ENCODE measurements at places on chromosomes 3 and 15.
A peak's percentile ranks its signal among the peaks of the same experiment; 100 is the strongest.

DNA sequence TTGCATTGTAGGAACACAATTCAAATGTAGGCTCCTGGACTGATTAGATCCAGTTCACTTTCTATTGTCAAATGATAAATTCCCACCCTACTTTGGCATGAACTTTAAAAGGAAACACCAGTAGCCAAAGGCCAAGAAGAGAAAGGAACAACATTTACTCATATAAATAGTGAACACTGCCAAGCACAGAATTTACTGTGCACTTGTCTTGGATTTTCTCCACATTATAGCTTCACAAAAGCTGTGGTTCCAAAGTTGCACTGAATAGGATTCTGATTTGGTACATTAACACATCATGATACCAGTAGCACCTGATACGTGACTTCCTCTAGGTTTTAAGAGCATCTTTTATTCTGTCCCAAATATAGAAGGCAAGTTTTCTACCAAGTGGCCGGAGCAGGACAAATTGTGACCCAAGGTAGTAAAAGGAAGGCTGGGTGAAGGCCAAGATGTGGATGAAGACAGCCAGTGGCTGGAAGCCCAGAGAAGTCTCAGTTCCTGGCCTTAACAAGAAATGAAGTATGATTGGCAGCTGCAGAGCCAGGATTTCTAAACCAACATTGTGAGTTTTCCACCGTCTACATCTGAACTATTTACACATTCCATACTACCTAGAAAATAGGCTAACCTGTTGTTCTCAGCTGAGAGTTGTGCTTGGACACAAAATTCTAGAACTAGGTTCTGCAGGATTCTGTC is 206.7 kb downstream of the THRB start:
- DNase-seq = no peak

DNA sequence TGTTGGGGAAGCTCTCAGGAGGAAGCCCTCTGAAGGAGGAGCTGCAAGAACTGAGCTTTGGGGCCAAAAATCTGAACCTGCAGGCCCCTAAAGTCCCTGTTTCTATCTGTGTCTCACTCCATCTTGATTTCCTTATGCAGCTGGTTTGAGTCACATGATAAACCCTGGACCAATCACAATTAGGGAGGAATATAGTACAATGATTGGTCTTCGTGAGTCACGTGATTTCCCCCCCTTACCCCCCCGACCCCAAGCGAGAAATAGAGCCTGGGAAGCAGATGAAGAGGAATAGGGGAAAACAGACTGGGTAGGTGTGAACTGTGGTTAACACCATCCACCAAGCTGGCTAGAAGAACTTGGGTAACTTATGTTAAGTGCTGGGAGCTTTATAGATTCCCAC is 12.9 kb downstream of the CRABP1 start:
- DNase-seq = no peak

DNA sequence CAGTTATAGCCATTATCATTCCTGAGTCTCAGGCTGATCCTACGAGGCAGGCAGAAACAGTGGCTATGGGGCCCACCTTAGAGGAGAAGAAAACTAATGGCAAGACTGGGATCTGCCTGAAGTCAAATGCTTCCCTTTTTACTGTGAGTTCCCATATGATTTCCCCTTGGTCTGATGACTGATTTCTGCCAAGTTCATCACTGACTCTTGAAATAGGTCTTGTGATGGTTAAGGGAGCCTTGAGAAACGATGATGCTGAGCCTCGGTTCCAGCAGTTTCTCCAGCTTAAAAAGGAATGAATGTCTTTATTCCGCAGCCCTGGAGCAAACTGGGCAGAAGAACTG is 29.4 kb upstream of the LDHAL6B start:
- DNase-seq = no peak

DNA sequence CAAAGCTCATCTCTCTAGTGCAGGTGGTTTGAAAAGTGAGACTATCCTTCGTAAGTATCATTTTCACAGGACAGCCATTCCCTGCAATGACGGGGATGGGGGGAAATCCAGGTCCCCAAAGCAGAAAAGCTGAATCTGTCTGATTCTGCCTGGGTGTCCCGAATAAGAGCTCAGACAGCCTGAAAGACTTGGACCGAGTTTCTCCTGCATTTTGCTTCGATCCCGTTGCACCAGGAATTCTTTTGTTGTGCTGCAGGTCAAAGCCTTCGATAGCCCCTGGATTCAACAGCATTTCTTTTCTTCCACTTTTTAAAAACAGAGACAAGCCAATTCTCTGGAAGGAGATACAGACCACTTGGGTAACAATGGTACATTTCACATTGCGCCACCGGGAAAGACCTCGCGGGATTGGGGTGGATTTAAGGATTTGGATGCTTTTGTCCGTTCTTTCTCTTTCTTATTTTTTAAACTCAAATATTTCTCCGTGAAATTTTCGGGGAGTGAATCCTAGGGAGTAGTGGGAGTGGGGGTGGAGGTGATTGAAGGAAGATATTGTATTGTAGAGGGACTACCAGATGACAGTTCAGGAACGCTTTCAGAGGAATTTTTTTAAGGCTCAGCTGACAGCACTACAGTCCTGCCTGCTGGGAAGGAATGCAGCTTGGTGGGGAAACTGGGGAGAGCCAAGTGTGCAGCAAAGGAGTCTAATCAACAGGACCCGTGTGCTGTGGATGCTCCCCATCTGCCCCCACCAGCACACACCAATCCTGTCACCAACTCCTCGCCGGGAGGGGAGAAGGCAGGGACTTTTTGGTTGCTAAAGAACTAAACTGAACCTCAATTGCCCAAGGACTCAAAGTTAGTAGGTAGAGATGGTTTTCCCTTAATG is 2.6 kb downstream of the SLITRK3 start:
- no peak for DNase-seq

- DNase-seq = no peak
Measured at GRCh38 chr15:72437650-72438316, 36.3 kb upstream of the ARIH1 start.

DNA sequence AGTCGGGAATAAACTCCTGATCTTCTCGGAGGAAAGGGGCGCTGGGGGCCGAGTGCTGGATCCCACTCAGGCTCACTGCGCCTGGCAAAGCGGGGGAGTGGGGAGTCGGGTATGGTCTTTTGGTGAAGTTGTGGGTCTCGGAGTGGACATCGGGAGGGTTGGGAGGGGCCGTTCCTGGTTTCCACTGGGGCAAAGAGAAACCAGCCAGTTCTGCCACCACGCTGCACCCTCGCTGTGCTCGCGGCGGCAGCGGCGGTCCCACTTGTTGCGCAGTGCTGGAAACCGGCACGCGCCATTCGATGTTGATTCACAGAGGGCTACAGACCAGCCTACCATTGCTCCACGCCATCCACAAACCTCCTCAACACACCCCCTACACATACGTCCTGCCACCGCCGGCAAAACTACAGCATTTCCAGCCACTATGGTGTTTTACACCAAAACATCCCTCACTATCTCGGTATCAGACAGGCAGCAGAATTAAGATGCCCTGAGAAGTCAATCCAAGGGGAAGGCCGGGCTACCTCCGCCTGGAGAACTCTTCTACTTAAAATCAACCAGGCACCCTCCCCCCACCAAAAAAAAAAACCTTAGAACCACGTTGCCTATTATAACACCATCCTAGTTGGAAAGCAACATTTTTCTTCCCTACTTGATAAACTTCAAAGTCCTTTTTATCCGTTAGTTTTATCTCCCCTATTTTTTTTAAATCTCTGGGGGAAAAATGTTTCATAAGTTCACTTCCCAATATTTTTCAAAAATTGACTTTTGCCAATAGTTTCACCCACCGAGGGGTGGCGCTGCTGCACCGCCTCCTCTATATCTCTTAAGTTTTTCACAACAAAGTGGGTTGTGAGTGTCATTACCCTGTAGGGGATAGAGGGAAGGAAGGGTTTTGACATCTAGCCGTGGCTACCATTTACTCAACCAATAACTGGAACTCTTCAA is 3.6 kb downstream of the BCL6 start:
- DNase-seq = peak; percentile 59

GRCh38 chr3:67228136-67228535 is 230.0 kb downstream of the KBTBD8 start:
- no peak for DNase-seq

DNA sequence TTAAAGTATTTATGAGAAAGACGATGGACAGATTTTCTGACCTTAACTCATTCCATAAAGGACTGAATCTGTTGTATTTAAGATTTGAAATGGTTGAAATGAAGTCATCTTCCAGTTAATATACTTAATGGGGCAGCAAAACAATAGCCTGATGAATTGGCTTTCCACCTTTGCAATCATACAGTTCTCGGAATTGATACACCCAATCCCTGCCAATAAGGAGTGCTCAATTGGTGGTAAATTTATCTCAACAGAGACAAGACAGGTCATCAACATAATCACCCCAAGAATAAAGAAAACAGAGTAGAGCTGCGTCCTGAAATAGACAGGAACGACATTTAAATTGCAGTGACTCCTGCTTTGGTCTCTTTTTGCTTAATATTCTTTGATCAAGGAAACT is 11.2 kb downstream of the ANXA2 start:
- no peak for DNase-seq

GRCh38 chr3:172132159-172132586 is 92.8 kb downstream of the FNDC3B start:
- no peak for DNase-seq

GRCh38 chr3:99895703-99896441 is 78.2 kb downstream of the CMSS1 start:
- DNase-seq = no peak

DNA sequence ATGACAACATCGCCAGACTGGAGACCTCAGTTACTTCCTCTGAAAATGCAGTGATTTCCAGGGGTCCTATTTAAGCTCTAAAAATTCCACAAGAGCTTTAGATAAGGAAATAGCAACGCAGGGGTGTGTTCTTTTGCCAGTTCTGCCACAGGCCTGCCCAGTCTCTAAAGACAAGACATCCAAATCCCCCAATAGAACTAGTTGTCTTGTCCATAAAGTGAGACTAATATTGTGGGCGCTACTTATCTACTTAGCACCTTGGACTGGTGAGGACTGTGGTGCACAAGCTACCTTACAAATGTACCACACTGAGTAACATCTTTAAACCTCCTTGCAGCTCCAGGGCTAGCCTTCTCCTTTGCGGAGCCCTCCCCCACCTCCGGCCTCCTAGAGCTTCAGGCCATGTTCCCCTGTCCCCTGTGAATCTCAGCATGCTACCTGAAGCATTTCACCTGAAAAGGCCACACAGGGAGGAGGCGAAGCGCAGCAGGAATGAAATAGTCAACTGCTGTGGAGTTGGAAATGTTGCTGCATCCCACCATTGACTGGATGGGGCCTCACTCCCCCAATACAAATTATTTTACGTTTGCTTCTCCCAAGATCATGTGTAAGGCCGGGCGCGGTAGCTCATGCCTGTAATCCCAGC is 9.6 kb upstream of the LRRC2 start:
- DNase-seq = no peak

DNA sequence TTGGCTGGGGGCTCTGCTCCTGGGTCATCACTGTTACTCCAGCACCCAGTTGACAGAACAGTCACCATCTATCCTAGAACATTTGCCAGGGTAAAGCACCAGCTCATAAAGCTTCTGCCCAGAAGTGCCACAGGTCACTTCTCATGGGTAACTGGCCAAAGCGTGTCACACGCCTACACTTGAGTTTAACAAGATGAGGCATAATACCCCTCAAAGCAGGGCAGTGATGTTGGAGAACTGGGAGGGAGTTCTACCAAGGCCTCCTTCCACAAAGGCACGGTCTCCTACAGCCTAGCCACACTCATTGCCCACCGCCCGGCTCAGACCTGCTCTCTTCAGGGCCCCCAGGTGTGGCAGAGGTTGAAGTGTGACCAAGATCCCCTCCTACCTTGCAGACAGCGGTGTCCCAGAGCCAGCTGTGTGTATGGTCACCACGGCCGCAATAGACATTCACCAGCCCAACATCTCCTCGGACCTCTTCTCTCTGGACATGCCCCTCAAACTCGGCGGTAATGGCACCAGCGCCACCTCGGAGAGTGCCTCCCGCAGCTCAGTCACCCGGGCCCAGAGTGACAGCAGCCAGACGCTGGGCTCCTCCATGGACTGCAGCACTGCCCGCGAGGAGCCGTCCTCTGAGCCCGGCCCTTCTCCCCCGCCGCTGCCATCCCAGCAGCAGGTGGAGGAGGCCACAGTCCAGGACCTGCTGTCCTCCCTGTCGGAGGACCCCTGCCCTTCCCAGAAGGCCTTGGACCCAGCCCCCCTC is 107.7 kb downstream of the ETFA start:
- no peak for DNase-seq

DNA sequence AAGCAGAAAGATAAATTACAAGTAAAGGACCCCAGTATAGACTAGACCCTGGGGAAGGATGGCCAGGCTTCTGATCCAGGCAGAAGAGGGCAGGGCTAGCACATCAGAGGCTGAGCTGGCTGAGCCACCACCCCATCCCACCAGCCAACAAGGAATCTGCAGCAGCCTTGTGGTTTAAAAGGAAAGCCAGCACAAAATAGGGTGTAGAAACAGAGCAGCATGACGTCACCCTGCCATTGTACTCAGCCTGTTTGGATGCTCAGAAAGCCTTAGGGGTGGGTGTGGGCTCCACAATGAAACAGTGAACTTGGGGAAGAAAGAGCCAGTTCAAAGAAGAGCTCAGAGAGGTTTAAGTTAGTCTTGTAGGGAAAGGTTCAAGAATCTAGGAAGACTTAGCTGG is 28.2 kb downstream of the DUOX1 start:
- peak; percentile 20 for DNase-seq

DNA sequence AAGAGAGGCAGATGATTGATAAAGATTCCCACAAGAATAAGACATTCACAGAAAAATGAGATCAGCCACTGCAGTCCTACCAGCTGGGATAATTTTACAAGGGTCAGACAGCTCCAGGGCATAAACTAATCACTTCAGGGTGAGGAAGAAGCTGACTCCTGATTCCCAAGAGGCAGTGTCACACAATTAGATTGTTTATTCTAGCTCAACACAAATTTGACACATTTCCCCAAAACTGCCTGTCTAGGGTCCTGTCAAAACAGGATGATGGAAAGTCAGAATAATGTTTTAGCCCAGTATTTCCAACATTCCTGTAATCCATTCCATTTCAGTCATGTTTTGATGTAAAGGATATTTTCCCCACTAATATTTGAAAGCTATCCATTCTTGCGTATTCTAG is 110.8 kb downstream of the TNIK start:
- DNase-seq = no peak

GRCh38 chr15:61364871-61365270 is 135.8 kb upstream of the RORA start:
- no peak for DNase-seq

DNA sequence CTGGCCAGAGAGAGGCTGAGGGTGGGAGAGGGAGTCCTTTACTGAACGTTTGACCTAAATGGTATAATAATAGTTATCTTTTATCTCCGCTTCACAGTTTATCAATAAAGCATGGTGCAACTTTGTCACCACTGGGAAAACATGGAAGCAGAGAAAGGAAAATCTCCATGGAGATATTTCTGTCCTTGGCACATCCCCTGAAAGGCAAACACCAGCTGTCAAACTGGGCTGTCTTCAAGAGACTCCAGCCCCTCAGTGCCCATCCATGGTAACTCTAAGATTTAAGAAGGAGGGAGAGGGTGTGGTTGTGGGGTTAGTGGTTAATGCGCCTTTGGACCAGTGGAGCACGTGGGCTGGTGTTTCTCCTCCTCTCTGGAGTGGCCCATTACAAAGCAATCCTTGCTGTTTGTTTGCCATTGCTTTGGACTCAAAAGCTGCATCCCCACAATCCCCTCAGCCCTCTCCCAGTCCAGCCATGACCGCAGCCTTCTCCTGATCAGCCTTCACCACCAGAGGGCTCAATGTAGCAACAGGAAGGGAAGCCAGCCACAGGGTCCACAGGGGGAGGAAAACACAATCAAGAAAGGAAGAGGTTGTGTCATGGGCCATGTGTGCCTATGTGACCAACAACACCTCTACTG is 38.2 kb upstream of the FAM174B start:
- no peak for DNase-seq

All from activated T-helper 2 cell treated with anti-CD3 and anti-CD28 coated beads, Interferon-gamma antibody, Interleukin-2, Interleukin-4, amounts not matched to agents 10 μg/mL and 5 μg/mL and 100 μg/mL, durations not matched to agents 14 hours and 24 hours and 36 hours (primary cell).